ENCODE measurements at places on chromosomes 1 and 21. TPM values are rescaled to one million over a fixed set of nuclear protein-coding genes. Genes with fewer than 3 reads are reported as not detected.

GRCh38 chr1:201545851-201546492 lies 7.0 kb downstream of the NAV1 start:
- no peak for DNase-seq

GRCh38 chr1:158694596-158694995 lies 5.9 kb downstream of the OR6K2 start:
- no peak for DNase-seq

DNA sequence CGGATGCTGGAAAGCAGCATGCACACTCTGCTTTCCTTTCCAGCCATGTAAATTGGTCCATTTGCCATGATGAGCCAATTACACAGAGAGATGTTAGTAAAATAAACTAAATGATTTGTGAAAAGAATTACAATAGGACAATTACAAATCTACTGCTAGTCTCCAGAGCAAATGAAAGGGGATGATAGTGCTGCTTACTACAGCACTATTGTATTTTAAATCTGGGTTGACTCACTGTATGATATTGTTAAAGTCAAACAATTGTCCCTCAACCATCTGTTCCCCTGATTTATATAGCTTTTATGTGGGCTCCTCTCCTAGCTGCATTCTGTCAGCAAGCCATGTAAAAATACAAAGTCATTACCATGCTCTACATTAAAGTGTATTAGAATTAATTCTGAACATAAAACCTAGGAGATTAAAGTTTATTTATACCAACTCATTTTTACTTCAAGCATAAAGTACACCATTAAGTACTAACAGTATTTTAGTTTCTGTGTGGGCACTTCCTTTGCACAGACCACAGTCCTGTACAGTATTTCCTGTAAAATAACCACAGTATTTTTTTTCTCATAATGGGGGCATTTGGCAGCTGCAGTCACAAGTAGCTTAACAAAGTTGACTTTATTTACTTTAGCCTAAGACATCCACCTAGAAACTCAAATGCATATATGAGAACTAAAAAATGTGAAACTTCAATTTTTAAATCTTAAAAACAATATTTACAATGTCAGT lies 135.8 kb downstream of the VAV3 start:
- DNase-seq = no peak

DNA sequence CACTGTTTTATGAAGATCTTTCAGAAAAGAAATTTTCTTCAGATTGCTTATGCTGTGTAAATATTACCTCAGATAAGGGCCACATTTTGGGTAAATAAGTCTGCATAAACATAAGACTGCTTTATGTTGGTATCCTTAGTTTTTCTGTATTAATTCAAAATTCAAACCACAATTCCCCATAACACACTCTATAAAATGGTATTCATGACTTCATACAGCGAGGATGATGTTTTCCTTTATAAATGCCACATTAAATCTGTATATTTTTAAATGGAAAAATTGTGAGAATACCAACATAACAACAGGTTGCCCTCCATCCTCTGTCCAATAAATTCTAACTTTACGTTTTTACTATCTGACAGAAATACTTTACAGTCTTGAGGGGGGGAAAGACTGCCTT lies 248.7 kb upstream of the CXADR start:
- no peak for DNase-seq

DNA sequence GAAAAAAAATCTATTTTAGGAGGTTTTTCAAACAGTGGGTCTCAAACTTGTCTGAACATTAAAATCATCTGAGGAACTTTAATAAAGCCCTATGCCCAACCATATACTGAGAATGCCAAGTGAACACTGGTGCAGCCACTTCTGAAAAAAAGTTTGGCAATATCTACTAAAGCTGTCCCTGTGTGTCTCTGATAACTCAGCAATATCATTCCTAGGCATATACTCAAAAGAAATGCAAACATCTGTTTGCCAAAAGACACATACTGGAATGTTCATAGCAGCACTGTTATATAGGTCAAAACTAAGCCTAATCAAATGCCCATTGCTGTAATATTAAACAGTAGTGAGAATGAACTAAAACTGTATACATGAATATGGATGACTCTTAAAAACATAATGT lies 74.2 kb upstream of the RGS4 start:
- no peak for DNase-seq

- DNase-seq = no peak
Measured at GRCh38 chr1:58401991-58402390, 144.5 kb downstream of the OMA1 start.

DNA sequence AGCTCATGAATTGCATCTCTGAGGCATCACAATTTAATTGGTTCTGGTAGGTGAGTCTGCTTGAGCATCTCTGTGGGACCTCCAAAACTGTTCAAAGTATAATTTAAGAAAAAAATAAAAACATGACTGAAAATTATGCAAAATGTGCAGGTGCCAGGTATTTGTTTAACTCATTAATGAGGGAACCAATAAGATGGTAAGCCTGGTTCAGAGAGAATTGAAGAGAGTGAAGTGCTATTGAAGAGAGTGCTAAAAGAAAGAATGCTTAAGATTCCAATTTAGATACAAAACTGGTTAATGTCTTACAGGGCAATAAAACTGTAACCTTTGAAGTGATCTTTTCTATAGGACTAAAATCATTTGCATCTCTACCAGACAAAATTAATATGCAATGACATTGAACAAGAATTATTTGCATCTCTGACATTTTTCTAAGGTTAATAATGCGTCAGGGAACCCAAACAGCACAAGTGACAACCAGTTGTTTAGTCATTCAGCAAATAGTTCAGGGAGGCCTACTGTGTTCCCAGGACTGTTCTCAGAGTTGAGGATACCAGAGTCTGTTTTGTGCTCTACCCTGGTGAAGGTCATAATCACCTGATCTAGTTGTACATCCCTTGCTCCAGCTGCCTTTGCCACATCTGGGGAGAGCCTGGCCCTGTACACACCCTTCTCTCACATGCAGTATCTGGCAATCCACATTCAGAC lies 183.5 kb downstream of the PATJ start:
- no peak for DNase-seq

DNA sequence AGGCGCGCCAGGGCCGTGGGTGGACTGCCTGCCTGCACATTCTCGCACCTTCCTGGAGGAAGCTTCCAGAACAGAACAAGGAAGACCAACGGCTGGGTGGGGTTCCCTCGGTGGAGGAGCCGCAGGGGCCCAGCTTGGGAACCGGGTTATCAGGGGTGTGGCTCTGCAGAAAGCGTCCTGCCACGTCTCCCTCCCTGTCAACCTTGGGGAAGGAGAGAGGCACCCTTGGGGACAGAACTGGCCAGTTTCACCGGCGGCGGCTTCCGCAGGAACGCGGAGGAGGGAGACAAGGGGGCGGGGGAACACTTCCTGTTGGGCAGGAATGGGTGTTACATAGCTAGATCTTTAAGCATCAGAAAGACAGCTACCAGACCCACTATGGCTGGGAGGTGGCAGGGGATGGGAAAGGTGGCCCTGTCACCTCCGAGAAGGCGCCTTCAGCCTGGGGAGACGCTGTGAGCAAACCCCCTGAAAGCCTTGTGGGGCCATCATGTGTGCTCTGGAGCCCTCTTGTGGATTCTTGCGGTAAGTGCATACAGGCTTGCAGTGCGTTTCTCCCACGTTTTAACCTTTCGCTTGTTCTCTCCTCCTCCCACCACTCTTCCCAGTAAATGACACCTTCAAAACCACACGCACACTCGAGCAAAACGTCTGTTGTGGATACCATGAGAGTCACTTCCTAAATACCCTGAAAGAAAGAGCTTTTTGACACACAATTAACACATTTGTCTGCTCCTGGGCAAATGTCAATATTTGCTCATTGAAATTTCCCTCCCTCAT lies 3.8 kb upstream of the PLEKHA6 start:
- DNase-seq = no peak

DNA sequence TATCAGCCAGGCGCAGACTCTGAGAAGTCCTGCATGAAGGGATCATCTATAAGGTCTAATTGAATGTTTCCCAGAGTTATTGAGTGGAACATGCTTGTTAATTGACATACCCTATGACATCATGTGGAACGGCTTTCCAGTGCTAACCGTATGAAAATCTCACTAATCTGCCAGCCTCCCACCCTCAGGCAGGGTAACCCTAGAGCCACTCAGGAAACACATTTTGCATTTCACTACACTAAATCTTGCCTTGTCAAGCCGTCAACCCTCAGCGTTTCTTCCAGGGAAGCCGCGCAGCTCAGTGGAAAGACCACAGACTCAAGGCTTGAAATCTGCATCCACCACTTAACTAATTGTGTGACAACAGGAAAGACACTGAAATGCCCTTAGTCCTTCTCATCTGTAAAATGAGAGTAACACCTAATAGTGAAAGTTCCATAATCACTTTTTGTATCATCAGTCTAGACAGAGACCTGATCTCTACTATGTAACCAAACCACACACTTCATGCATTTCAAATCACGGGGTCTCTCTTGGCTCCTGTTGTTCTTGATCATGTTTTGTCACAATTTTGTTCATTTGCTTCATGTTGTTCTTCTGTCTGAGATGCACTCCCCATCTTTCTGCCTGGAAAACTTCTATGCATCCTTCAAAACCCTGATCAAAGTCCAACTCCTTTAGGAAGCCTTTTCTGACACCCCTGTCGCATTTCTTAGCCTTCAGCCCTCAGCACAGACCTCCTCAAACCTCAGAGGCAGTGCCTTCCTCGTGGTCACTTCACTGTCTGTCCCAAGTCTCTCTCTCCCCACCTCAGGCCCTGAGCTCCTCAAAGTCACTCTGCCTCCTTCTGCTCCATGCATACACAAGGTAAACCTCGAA lies 246.5 kb downstream of the TOMM20 start:
- DNase-seq = no peak

KCNK2 gene
- not detected for total RNA-seq

GRCh38 chr1:210311726-210312493 lies 16.8 kb upstream of the HHAT start:
- no peak for DNase-seq

DNA sequence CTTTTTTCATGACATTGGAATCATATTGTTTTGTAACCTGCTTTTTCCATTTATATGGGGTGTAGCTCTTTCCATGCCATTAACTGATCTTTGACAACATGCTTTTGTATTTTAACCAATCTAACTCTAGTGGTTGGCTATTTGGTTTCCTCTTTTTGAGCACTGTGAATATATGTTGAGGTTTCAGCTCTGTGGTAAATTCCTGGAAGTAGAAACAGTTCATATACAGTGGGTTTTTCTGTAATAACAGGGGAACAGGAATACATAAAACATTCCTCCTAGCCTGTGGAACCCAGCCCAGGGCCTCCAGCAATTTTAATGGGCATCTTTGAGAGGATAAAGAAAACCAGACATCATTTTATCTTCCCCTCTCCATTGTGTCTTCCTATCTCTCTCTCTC lies 17.4 kb downstream of the AZIN2 start:
- no peak for DNase-seq

DNA sequence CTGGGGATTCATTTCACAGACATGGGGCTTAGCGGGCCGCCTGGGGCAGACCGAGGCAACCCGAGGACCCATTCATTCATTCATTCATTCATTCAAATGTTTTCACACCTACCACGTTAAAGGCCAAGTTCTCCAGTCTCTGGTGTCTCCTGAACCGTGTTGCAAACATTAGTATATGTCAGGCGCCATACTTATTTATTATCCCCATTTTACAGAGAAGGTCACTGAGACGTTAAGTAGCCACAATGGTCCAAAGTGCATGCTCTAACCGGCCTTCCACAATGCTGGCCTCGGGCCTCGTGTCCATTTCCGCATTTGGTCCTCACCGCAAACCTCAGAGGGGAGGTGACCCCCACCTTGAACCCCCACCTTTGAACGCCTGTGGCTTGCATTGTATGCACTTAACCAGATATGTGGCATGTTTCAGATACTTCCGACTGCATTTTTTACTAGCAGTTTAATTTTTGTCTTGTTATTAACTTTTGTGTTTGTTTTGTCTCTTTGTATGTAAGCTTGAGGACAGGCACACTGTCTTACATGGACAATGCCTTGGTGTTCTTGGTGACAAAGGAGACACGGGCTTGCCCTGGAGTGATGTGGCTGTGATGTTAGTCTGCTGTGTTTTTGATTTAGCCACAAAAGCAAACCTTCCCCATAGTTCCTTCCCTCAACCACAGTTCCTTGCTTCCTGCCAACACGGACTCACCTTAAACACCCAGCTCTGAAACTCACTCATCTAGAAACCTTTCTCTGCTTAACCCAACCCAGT lies 1.2 kb upstream of the IFFO2 start:
- DNase-seq = no peak

HHIPL2 gene
- not detected for total RNA-seq

GRCh38 chr1:29711582-29712283 lies 475.4 kb downstream of the PTPRU start:
- DNase-seq = no peak

- no peak for DNase-seq
Measured at GRCh38 chr1:154485106-154485505, 16.9 kb upstream of the TDRD10 start.

ADORA1 gene
- not detected for total RNA-seq

DNA sequence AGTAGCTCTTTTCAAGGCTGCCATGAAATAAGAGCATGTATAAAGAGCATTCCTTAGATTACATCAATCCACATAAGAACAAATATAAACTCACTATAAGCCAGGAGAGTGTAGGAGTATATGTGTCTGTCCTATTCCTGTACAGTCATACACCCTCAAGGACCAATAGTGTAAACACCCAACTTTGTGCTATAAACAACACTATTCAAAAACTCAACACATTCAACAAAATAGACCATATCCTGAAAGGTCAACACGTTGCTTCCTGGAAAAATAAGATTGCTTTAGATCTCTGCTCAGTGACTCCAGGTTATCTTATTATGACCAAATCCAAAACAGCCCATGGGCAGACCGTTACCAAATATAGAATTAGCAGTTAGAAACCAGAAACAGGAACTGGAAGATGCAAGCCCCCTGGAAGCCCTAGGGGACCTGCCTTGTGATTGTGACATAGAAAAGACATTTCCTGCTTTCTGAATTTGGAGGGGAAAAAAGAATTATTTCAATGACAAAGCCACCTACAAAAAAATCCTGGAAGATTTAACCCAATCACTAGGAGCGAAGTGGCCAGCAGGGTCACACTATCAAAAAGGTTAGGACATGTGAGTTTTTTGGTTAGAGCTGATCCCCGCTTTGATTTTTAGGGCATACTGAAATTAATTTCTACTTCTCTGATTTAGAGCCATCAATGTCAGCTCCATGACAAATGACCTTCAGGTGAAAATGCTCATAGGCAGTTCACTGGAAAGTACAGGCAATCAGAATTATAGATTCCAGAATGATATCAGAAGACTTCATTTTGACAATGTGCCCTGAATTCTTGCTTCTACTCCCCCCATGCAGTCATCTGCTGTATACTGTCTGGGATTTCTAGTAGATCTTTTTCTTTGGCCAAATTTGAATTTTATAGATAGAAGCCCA lies 59.9 kb downstream of the LRRC8C start:
- DNase-seq = no peak

DNA sequence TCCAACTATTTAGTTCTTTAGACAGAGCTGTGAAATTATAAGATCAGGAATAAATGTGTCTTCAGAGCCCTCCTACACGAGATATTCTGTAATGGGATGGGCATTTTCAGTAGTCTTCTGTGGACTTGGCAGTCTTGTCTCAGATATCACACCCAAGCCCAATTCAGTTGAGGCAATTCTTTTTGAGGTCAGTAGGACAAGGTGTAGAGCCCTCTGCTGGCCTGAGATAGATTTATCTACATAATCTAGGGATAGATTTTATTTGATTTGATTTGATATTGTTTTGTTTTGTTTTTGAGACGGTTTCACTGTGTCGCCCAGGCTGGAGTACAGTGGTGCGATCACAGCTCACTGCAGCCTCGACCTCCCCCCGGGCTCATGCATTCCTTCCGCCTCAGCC lies 77.5 kb downstream of the FMN2 start:
- no peak for DNase-seq

All from esophagus squamous epithelium (tissue), 5 donors.